ENCODE measurements at places on chromosomes 3 and 15.

DNA sequence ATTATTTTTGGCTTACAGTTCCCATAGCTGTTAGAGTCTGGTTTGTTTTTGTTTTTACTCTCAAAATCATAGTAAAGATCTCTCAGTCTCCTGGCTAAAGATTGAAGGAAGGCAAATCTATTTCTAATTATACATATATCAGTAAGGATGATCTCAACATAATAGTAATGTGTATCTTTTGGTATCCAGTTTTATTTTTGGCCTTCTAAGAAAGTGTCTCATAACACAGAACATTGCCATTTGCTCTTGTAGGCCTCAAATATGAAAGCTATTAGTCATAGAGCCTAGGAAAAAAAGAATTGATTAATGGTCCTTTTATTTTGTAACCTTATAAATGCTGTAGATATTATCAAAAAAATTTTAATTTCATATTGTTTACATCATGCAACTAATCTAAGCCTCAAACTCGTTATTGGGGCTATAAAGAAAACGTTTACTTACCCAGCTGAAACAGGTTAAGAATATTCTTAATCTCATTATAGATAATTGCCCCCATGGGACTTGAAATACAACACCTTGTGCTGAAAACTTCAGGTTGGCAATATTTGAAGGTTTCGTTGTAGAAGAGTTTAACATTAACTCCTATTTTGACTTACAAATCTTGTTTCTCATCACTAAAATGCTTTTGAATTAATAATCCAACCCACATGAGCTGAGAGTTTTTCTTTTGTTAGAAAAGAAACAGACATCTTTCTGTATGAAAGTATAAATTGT lies 16.7 kb downstream of the FBXO45 start:
- no peak for DNase-seq

DNA sequence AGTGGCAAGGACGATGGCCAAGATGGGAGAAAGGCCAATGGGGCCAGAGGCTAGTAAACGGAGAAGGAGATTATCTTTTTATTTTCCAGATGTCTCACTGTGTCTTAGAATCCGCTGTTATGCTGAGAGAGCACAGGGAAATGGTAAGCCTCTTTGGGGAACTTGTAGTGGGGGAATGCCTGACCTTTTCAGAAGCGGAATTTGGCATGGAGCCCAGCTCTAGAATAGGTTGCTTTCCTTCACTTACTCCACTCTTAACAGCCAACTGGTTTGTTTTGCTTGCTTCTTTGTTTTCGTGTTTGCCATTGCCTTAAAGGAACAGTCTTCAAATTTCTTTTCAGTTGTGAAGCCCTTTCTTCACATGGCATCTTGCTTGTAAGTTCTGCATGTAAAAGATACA lies 316.2 kb upstream of the THRB start:
- DNase-seq, result no peak

GRCh38 chr3:119944091-119944490 lies 150.2 kb downstream of the GSK3B start:
- peak; percentile 23 for DNase-seq

DNA sequence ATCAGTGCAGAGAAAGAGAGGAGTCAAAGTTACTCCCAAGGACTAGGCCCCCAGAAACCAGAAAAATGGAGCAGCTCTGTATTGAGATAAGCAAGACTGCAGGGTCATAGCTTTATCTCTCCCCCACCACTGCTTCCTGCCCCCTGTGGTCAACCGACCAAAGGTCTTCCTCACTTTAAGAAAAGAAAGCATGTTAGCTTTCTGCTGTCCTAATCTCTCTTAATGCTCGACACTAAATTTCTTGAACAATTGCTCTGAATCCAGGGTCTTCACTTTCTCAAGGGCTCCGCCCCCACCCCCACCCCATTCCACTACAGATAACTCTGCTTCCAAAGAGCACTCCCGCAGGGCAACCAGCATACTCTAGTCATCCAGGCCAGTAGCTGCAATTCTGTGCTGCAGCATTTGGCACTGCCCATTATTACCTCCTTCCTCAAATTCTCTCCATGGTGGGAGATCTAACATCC lies 31.9 kb downstream of the TNIK start:
- peak; percentile 17 for DNase-seq

GRCh38 chr15:92733934-92734521 lies 78.5 kb upstream of the FAM174B start:
- DNase-seq, result no peak

GRCh38 chr15:65338823-65339222 lies 34.3 kb downstream of the RNU5B-1 start:
- DNase-seq, result no peak

DNA sequence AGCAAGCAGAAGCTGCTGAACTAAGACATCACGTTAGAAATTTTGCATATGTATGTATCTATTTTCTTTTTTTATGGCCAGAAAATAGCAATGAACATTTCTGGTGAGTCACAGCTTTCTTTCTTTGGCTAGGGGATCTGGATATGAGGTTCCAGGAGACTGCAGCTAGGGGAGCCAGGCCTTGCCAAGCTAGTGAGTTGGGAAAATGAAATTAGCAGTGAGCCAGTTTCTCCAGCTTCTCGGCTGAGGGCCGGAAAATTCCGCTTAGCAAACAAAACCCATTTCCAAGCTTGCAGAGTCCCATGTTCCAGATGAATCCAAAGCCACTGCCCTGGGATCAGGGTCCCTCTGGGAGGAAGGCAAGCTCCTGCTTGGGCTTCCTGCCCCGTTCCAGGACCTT lies 137.6 kb downstream of the SRGAP3 start:
- DNase-seq, result no peak

DNA sequence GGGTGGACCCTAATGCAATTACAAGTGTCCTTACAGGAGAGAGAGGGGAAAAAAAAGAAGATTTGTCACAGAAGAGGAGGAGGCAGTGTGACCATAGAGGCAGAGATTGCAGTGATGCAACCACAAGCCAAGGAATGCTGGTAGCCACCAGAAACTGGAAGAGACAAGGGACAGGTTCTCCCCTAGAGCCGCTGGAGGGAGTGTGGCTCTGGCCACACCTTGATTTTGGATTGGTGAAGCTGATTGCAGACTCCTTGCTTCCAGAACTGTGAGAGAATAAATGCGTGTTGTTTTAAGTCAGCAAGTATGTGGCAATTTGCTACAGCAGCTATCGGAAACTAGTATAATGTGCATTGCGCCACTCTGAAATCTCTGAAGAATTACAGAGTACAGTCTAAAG lies 110.1 kb downstream of the SRGAP3 start:
- DNase-seq, result no peak

GRCh38 chr3:67059443-67059842 lies 61.3 kb downstream of the KBTBD8 start:
- no peak for DNase-seq

DNA sequence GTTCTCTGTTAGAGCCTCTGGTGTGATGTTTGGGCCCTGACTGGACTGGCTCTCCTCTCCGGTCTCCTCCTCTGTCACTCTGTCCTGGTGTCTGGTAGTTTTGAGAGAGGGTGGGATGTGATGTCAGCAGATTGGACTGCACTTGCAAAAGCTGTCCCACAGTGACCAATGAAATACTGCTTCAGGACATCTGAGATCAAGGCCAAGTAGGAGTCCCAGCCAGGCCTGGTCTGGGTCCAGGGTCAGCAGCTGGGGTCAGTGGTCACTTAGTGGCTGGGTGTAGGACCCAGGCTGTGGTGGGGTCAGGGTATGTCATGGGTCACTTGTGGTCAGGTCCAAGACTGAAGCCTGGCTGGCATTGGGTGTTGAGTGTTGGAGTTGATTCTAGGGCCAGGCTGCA lies 20.9 kb downstream of the ALDH1L1 start:
- no peak for DNase-seq

GRCh38 chr3:40800343-40800742 lies 275.6 kb downstream of the ZNF621 start:
- no peak for DNase-seq

DNA sequence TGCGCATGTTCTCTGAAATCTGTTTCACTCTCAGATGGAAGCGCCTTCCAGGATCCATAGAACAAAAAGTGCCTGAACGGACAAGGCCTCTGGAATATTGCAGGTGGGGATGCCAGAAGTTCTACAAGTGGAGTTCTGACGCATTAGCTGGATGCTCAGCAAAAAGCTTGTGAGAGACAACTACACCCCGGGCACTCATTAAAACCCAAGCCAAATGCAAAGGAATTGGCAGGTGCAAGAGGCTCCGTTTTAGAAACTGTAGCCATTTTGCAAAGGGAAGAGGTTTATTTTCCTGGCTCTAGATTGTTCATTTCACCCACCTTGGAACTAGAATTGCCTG lies 35.2 kb upstream of the SLC24A5 start:
- DNase-seq, result no peak

DNA sequence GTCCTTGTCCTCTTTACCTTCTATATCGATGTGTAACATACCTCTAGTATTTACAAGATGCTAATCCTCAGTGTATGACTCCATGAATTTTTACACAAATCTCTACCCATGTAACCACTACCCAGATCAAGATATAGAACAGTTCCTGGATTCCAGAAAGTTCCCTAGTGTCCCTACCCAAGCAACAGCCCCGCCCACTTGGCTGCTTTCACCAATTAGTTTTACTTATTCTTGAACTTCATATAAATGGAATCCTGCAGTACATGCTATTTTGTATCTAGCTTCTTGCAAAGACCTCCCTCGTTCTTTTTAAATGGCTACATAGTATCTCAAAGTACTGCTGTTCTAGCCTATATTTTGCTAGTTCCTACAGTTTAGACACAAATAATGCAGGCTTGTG lies 33.0 kb downstream of the CD276 start:
- DNase-seq, result no peak

DNA sequence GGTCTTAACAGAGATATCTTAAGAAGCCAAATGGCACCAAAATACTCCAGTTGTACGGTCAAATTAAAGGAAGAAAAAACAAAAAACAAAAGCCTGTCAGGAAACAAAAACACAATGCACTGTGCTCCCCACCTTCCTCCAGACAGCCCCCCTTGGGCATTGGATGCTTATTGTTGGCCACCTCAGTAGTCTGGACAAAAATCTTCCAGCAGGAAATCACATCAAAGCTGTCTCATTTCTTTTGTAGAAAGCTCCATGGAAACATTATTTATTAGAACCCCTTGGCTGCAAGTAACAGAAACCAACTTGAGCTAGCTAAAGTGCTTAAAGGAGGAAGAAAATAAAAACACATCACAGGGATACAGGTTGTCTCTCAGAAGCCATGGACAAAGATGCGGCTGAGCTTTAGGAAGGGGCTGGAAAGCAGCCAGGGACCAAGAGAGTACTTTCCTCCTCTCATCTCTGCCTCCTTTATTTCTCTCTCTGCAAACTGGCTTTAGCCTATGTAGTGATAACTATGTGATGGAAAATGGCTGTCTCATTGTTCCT lies 651.5 kb upstream of the ADAMTS9 start:
- DNase-seq, result no peak

DNA sequence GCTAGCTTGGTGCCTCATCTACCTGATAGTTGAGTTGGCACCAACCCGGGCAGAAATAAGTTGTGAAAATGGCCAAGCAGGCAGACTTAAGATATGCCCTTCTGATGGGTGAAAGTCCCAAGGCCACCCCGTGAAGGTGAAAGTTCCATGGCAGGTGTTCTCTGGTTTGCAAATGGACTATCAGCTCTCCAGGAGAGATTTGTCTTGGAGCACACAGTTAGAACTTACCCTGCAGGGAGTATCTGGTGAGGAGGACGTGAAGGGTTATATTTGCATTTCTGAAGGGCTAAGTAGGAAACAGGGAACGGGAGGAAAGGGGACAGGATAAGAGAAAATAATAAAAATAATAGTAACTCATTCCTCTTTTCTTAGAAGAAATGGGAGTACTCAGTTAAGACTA lies 220.5 kb downstream of the TP63 start:
- no peak for DNase-seq

DNA sequence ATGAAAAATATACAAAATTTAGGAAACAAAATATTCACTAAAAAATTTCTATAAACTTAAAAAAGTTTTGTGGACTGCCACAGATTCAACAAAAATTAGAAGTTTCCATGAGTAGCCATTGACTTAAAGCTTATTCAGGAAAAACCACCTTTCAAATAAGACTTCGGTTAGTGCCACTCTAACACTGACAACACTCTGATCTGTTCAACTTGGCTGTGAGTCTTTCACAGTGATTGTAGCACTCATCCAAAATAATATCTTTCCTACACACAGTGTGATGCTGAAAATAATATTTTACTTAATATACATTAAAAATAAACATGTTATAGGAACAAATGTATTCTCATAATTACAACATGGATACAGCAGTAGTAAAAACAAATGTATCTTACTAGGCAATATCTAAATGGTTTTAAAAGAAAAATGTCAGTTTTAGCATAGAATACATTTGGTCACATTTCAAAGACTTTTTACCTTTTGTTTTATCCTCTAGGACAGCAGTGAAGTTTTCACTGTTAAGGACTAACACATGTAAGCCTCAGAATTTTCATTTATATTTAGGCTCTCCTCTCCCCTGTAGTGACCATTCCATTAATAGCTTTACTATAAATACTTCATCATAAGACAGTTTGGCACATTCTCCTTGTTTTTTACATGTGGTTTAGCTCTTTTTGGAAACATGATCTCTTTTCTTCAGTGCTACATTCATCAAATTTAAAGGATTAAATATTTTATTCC lies at the start of gene ASB14:
Gene ASB14, minus strand, starts transcription at position 527 of the 738 bp plus-strand sequence. CDS start 652 bp downstream, outside the sequence.
- no peak for DNase-seq

- peak; percentile 6 for DNase-seq
Measured at GRCh38 chr15:37880009-37880834, 54.2 kb upstream of the TMCO5A start.

DNA sequence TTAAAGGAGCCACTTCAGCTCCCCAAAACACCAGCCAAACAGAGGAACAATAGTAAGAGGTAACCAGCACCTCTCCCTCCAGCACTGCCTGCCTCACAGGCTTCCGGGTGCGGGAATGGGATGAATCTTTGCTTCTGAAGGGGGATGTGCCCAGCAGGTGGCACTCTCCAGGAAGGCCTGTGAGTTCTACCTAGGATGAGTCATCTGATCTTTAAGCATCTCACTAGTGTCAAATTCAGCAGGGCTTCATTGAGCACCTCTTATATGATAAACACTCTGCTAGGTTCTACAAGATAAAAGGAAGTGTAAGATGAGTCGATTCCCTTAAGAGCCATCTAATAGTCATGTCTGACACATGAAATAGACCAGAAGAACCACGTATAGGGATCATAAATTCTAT lies 237.4 kb upstream of the UMPS start:
- DNase-seq, result peak; percentile 21

DNA sequence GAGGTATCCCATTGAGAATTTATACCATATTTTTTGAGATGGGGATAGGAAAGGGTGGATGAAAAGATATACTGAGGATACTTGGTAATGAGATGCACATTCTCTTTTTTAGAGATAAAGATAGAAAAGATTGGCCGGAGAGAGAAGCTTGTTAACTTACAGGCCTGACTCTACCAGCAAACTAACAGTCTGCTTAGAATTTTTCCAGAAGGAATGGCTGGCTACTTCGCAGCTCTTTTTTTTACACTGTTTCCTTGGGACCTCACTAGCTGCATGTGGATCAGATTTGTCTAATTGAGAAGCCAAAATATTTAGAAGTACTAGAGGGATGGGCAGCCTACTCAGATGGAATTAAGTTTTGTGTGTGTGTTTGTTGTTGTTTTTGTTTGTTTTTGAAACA lies 586.6 kb downstream of the TAFA4 start:
- DNase-seq, result no peak

DNA sequence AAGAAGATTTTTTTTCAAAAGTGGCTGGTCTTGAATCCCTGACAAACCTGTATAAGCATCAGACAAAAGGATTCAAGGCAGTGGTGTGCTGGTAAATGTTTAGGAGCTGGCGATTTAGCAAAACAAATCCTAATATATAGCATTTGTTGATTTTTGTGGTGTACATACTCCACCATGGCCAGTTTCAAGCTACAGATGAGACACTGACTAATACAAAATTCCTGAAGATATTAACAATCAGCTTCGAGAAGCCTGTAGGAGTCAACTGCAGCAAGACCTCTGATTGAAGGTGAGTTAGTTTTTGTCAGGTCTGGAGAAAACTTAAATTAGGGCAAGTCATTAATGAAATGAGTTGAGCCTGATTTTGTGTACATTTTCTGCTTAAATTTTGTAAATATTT lies 6.7 kb downstream of the STRIT1 start:
- no peak for DNase-seq
